ENCODE measurements at places on chromosomes 2 and 18.

GRCh38 chr2:84846041-84846663 is 34.7 kb downstream of the TRABD2A start:
- no peak for DNase-seq

DNA sequence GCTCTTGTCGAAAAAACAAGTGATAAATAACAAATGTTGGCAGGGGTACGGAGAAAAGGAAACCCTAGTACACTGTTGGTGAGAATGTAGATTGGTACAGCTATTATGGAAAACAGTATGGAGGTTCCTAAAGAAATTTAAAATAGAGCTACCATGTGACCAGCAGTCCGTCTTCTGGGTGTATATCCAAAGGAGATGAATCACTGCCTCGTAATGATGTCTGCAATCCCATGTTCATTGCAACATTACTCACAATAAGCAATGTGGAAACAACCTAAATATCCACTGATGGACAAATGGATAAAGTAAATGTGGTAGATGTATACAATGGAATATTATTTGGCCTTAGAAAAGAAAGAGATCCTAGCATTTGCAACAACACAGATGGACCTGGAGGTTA is 50.6 kb downstream of the SLC16A14 start:
- no peak for DNase-seq

GRCh38 chr18:38811209-38811608 is 1245.6 kb upstream of the CELF4 start:
- no peak for DNase-seq

DNA sequence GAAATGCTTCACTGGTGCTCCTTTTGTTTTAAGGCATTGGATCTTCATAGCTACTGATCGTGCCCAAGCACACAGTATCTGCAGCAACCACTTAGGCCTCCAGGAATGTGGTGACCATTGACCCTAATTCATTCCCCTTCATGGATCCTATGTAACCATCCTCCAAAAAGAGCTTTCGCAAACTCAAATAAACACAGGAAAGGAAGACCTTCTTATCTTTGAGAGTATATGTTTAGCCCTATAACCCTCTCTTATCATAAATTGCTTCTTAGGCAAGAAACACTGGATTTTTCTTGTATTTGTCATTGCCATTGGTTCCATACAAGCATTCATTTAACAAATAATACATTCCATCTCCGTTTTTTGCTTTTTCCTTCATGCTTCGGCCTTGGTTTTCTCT is 4.1 kb upstream of the TTR start:
- no peak for DNase-seq

DNA sequence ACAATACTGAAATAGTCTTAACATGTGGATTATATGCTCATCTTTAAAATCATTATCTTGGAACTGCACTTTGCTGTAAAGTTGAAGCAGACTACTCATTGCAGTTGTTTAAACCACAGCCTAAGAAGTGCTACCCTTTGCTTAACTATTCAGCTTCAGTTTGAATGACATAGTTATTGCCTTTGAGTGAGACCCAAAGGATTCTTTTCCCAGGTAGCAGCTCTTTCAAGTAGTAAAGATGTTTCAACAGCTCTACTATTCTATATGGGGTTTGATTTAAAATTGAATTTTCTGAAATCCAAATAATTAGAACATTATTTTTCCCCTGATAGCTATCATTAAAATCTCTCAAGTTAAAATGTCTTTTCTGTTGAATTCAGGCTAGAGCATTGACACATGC is 1.1 kb downstream of the SCG2 start:
- no peak for DNase-seq
